ENCODE measurements at places on chromosomes 1 and 21.

DNA sequence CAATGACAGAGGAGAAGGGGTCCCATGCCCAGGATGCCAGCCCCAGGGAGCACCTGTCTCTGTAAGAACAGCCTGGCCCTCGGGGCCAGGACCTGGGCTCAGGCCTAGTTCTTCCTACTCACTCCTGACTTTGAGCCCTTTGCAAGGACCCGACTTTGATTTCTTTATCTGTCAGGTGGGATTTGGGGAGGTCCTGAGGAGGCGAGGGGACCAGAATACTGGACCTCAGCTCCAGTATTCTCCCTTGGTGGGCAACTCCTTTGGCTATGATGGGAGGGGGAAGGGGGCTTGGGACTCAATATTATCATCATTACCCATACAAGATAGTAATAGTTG, 18.1 kb downstream of the KCNQ4 start:
- DNase-seq: no peak

- peak; percentile 29 for DNase-seq
Observed at GRCh38 chr1:18819986-18820790, 39.3 kb downstream of the TAS1R2 start.

- DNase-seq: no peak
Observed at GRCh38 chr21:37032293-37032692, 25.8 kb downstream of the RIPPLY3 start.

GRCh38 chr1:91404151-91405012, at the start of gene HFM1:
Gene HFM1, minus strand, starts transcription at chr1:91404837. Its CDS starts 3,755 bp downstream, at chr1:91401082.
- peak; percentile 93 for DNase-seq

DNA sequence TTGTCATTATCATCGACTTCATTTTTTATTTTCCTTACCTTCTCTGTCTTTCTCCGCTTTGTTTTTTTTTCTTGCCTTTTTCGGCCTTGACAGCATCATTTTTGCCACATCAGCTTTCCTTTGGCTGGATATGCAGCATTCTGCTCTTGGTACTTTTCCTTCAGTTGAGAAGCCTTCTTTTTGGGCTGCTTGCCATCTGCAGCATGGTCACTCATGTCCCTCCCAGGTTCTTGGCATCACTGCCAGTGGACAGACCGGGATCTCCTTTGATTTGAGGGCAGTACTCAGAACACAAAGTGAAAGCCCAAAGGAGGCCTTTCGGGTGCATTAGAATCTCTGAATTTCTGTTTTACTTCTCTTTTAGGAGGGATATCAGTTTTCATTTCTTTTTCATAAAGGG, 3.7 kb upstream of the PARP1 start:
- no peak for DNase-seq

GRCh38 chr1:52976183-52977035, 49.3 kb downstream of the SCP2 start:
- peak; percentile 71 for DNase-seq

DNA sequence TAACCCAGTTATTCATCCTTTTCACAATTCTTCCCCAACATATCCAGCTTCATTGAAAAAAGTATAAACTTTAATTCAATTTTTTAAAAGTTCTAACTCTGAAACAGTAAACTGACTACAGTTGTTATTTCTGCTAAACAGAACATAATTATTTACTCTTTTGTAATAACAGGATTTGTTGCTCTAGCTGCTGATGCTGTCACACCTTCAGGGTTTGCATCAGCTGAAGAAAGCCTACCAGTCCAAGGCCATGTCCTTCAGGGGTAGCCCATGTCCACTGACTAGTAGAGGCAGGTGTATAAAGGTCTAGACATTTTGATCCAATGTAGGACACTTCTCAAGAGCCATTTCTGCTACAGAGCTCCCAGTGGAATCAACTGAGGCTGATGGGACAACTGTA, 107.7 kb downstream of the CDC42BPA start:
- no peak for DNase-seq
